ENCODE measurements at places on chromosomes 6 and 20. TPM values are rescaled to one million over a fixed set of nuclear protein-coding genes. Genes with fewer than 3 reads are reported as not detected.

DNA sequence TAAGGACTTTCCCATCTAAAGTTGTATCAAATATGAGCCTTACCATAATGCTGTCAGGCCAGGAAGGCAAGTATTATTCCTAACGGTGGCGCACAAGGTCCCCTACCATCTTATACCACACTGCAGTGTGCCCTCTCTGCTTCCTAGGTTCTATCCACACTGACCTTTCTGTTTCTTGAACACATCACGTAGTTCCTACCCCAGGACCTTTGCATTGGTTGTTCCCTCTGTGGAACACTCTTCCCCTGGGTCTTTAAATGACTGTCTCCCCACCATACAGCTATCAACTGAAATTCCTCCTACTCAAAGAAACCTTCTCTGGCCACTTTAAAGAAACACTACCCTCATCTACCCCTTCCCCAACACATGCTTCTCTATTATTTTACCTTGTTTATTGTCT lies 104.5 kb upstream of the SPACA1 start:
- no peak for DNase-seq

The SLPI gene
- total RNA-seq: 47.2 TPM

The GPR6 gene
- not detected for total RNA-seq

DNA sequence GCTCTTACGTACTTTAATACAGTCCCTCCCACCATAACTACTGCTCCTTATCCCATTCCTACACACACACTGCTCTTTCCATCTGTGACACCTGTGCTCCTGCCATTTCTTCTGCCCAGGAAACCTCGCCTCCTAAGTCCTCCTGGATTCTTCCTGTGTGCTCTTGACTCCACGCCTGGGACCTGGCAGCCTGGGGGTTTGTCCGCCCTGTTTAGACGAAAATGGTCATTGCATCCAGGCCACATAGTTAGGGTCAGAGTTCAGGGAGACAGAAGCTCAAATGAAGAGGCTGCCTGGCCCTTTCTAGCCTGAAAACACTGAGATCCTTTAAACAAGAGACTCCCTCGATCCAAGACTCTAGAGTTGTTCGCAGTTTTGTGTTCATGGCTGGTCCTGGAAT lies 17.4 kb upstream of the CTNNBL1 start:
- DNase-seq: no peak

All from thyroid gland (tissue), 4 donors.